Body of pancreas (tissue), 4 donors: ENCODE measurements at places on chromosomes 4 and X. TPM values are rescaled to one million over a fixed set of nuclear protein-coding genes. Genes with fewer than 3 reads are reported as not detected.

GRCh38 chr4:7649741-7650531 is 215.2 kb upstream of the PSAPL1 start:
- DNase-seq: no peak

DNA sequence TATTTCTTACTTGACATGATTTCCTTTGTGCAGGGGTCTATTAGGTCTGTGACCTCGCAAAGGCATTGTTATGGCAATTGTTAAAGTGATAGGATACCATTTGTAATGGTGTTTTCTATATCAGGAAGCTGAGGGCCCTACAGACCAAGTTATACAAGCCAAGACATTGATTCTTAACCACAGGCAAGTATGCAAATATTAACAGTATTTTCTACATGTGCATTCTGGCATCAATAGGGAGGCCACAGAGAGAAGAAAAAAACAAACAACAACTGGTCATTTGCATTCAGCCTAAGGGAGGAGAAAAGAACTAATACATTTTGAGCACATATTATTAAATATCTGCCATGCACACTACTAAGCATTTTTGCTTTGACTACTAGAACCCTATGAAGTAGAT is 28.5 kb downstream of the GBA3 start:
- no peak for DNase-seq

DNA sequence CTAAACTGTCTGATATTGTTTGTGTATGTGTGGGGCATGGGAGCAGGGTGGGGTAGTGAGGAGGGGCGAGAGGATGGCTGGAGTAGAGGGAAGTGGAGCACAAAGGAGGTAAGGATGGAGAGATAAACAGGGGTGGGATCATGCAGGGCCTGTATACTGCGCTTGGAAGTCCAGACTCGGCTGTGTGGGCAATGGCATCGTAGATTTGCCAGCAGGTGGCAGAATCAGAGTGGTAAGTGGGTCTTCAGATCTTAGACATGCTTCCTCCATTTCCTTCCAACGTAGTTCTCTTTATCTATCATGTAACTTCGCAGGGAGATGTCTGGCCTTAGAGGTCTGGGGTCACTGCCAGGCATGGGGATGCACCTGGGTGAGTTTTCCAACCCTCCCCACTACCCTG is 155.5 kb downstream of the PDGFRA start:
- peak; percentile 15 for DNase-seq

- no peak for DNase-seq
These were observed 31.8 kb downstream of the SH3TC1 start for GRCh38 chr4:8230891-8231290.

DNA sequence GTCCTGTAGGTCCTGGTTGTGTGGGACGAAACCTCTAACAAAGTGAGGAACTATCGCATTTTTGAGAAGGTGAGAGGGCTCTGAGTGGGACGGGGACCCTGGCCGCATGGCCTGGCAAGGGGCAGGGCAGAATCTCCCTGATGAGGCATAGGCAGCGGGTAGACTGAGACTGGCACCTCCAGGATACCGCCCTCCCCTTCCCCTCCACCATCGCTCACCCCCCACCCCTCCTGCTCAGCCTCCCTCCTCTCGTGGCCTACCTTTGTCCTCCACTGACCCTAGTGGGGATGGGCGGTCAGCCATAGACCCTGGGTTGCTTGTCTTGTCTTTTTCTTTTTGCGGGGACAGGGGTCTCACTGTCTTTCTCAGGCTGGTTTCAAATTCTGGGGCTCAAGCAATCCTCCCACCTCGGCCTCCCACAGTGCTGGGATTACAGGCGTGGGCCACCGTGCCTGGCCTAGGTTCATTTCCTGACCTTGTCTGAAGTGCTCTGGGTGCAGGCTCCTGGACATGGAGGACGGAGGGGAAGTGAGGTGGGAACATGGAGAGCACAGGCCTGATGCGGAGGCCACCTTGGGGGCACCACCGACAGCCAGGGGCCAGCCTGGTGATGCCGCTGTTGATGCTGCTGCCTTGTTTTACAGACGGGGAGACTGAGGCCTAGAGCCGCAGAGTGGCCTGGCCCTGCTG is 10.5 kb upstream of the ADD1 start:
- DNase-seq: peak; percentile 5

GRCh38 chrX:633985-634958 is 3.7 kb downstream of the SHOX start:
- DNase-seq: no peak

GRCh38 chr4:158826057-158826456 is 57.2 kb downstream of the FNIP2 start:
- DNase-seq: no peak

DNA sequence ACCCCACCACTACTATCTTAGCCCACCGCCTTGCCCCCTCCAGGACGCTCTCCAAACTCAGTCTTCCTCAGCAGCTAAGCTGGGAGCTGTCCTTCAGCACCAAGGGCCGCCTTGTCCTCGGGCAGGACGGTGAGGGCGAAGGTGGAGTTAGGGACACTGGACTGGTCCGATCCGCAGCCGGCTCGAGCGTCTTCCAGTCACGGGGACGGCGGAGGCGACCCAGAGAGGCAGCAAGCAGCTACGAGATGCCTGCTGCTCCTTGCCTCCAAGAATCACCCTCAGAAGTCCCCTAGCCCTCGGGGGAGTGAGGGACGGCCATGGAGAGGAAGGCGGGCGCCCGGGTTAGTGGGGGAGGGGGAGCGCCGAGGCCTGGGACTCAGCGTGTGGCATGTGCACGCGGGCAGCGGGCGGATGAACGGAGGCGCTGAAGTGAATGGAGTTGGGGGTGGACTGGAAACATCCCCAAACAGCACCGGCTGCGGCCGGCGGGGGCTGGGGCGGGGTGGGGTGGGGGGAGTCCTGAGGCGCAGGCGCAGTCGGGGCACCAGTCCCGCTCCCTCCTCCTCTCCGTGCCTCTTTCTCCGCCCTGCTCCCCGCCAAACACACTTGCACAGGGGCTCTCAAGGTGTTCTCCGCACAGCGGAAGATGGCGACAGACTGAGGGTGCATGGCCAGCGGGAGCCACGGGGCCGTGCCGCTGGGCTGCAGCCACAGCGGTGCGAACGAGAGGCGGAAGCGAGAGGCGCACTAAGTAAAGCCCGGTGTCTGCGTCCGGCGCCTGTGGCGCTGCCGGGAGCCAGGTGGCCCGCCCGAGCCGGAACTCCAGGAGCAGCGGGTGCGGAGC is at the start of gene NALF2:
NALF2 (plus strand) TSS at position 545 of the 844 bp plus-strand sequence. CDS start 957 bp downstream, outside the sequence.
- DNase-seq: peak; percentile 69

DNA sequence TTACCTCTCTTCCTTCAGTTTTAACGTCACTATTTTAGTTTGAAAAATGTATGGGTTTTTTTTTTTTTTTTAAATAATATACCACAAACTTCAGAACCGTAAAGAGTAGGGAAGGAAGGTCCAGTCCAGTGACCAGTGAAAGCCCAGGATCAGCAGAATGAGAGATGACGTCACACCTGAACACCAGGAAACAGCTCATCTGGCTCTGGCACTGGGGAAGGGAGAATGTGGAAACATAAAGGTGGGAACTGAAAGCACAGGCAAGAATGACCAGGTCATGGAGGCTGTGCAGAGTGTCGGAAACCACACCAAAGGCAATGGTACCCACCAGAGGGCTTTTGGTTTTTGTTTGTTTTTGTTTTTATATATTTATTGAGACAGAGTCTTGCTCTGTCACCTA is 141.2 kb downstream of the DHX15 start:
- no peak for DNase-seq

DNA sequence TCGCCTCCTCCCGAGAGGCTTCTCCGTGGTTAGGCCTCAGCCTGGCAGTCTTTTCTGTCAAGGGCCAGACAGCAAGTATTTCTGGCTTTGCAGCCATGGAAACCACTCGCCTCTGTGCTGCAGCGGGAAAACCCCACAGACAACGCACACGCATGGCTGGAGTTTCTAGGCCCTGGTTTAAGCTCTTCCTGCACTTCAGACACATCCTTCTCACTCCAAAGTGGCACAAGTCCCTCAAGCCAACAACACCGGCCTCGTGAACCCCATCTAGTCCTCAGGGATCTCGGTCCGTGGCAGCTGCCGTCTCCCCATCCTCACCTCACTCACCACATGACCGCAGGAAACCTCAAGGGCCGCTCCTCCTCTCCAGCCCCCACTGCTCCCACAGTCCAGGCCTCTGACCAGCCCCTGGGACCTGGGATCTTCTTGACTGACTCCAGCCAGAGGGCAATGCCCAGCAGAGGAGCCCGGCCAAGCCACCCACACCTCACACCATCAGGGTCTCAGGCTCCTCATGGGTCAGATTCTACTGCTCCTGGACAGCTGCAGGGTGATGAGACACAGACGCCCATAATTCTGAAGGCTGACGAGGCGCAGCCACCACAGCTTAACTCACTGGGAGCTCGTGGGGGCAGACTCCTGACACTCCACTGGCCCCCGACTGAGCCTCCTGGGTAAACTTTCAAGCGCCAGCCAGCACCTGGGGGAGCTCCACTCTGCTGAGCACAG is 21.7 kb downstream of the LETM1 start:
- no peak for DNase-seq

- no peak for DNase-seq
These were observed 5.2 kb downstream of the BANK1 start for GRCh38 chr4:101795704-101796103.

GRCh38 chr4:184387351-184387750 is 87.0 kb downstream of the IRF2 start:
- DNase-seq: no peak

DNA sequence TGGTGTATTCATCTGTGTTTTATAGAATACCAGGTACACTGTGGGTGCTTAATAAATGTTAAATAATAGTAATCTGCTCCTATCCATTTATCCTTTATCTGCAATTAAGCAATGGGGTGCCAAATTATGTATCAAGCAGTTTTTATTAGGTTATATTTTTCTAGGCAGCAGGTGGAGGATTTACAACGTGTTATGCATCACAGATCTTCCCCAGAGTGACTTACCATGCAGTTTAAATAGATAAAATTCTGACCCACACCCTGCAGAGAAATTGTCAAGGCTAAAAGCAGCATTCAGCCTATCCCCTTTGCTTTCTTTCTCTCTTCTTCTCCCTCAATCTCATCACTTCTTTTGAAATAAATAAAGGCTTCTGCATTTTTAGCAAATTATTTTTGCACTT is 306.4 kb downstream of the CXXC4 start:
- no peak for DNase-seq

- DNase-seq: no peak
These were observed 10.9 kb downstream of the LRBA start for GRCh38 chr4:151004222-151004621.

DNA sequence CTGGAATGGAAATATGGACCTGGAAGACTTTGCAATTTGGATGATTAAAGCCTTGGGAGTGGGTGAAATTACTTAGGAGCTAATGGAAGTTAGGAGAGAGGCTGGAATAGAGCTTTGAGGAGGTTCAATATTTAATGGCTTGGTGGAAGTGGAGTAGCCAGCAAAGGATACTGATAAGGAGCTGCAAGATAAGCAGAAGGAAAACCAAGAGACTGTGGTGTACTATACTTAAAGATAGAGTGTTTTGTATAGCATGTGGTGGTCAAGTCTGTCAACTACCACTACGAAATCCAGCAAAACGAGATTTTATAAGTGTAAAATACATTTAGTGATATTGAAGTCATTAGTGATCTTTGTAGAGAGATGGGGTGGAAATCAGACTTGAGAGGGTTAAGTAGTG is 54.0 kb upstream of the TMLHE start:
- DNase-seq: no peak

- DNase-seq: peak; percentile 33
These were observed 8.6 kb downstream of the KLF3 start for GRCh38 chr4:38672397-38673129.

TAF7L gene
- not detected for total RNA-seq

WDR17 gene
- total RNA-seq: 3.9 TPM

CT45A8 gene
- total RNA-seq: not detected

SORCS2 gene
- total RNA-seq: 0.26 TPM

AFM gene
- total RNA-seq: 0.33 TPM

ANAPC10 gene
- total RNA-seq: 6.6 TPM

ZBTB33 gene
- total RNA-seq: 9.6 TPM

L1CAM gene
- total RNA-seq: 7.9 TPM

RNF150 gene
- 4.6 TPM for total RNA-seq

BEX4 gene
- 7.9 TPM for total RNA-seq

BRS3 gene
- total RNA-seq: not detected

UGT2B17 gene
- total RNA-seq: not detected

GYPE gene
- not detected for total RNA-seq

ACSL4 gene
- total RNA-seq: 10.5 TPM

VCX2 gene
- total RNA-seq: not detected
